Progenitor cell of endocrine pancreas (in vitro differentiated cells): ENCODE measurements at places on chromosomes 3 and 15. TPM values are rescaled to one million over a fixed set of nuclear protein-coding genes. Genes with fewer than 3 reads are reported as not detected.
A peak's percentile ranks its signal among the peaks of the same experiment; 100 is the strongest.

GRCh38 chr15:48392356-48392755 lies 61.1 kb downstream of the DUT start:
- H3K27me3 ChIP-seq, result no peaks in the 10 kb centered on the region
- no peak overlapping the region for H3K27ac ChIP-seq
- no peaks in the 10 kb centered on the region for H3K4me1 ChIP-seq
- DNase-seq, result no peak
- no peaks in the 10 kb centered on the region for H3K36me3 ChIP-seq

GRCh38 chr3:188507244-188507720 lies 353.3 kb downstream of the LPP start:
- no peak for DNase-seq
- no peak overlapping the region for H3K4me3 ChIP-seq
- H3K27ac ChIP-seq, result no peak overlapping the region
- H3K36me3 ChIP-seq, result peaks cover 14% of the 10 kb centered on the region
- no peaks in the 10 kb centered on the region for H3K27me3 ChIP-seq

GRCh38 chr3:42229942-42230688 lies 35.9 kb downstream of the CCK start:
- no peak for DNase-seq
- peaks cover 17% of the 10 kb centered on the region for H3K27me3 ChIP-seq
- no peaks in the 10 kb centered on the region for H3K4me1 ChIP-seq
- peaks cover 5% of the 10 kb centered on the region for H3K36me3 ChIP-seq
- peak overlapping the region; percentile 74 for H3K27ac ChIP-seq

DNA sequence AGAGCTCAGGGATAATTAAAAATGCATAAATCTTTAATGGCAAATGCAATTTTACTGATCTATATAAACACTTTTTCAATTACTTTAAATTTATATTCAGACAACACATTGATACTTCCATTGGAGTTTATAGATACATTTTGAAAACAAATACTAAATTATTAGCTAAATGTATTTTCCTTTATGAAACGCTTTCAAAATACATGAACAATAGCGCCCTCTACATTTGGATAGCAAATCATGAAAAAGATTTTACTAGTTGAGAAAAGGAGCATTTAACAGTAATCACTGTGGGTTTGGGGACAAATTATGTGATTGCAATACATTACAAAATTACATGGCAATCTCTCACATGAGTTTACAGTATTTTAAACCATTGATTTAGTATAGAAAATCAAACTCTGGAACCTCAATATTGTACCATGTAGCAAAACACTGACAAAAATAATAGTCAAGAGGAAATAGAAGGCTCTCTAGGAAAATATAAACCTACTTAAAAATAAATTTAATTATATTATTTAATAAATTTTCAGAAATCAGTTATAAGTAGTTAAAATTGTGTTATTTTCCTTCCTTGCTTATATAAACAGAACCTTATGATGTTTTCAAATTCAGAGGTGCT lies 207.9 kb downstream of the ZIC1 start:
- H3K4me3 ChIP-seq, result no peak overlapping the region
- peaks cover 2% of the 10 kb centered on the region for H3K27me3 ChIP-seq
- H3K4me1 ChIP-seq, result no peaks in the 10 kb centered on the region
- no peak overlapping the region for H3K27ac ChIP-seq
- H3K36me3 ChIP-seq, result no peaks in the 10 kb centered on the region

- no peaks in the 10 kb centered on the region for H3K27me3 ChIP-seq
- DNase-seq, result no peak
- H3K4me3 ChIP-seq, result no peak overlapping the region
- H3K4me1 ChIP-seq, result no peaks in the 10 kb centered on the region
- no peak overlapping the region for H3K27ac ChIP-seq
Measured at GRCh38 chr15:45732662-45733061, 97.8 kb downstream of the SQOR start.

DNA sequence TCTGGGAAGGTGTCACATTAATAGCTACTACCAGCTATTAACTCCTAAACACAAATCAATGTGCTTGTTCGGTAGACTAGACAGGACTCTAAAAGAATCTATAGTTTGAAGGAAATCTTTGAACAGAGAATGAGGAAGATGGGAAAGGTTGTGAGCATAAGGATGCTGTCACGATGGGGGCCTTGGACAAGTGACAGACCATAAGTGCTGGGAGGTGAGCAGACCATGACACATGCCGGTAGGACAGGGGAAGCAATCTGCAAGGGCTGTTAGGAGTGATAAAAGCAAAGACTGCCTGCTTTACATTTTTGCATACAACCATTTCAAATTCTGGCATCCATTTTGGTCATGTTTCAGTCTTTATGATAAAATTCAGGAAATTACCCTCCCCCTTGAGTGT lies 645.8 kb downstream of the ROBO2 start:
- DNase-seq, result no peak
- H3K36me3 ChIP-seq, result peaks cover 1% of the 10 kb centered on the region
- H3K27ac ChIP-seq, result no peak overlapping the region
- no peak overlapping the region for H3K4me3 ChIP-seq
- H3K27me3 ChIP-seq, result peaks cover 3% of the 10 kb centered on the region

GRCh38 chr3:174536319-174536718 lies 322.8 kb upstream of the NAALADL2 start:
- peaks cover 9% of the 10 kb centered on the region for H3K4me1 ChIP-seq
- no peaks in the 10 kb centered on the region for H3K36me3 ChIP-seq
- H3K27ac ChIP-seq, result no peak overlapping the region
- no peaks in the 10 kb centered on the region for H3K27me3 ChIP-seq

DNA sequence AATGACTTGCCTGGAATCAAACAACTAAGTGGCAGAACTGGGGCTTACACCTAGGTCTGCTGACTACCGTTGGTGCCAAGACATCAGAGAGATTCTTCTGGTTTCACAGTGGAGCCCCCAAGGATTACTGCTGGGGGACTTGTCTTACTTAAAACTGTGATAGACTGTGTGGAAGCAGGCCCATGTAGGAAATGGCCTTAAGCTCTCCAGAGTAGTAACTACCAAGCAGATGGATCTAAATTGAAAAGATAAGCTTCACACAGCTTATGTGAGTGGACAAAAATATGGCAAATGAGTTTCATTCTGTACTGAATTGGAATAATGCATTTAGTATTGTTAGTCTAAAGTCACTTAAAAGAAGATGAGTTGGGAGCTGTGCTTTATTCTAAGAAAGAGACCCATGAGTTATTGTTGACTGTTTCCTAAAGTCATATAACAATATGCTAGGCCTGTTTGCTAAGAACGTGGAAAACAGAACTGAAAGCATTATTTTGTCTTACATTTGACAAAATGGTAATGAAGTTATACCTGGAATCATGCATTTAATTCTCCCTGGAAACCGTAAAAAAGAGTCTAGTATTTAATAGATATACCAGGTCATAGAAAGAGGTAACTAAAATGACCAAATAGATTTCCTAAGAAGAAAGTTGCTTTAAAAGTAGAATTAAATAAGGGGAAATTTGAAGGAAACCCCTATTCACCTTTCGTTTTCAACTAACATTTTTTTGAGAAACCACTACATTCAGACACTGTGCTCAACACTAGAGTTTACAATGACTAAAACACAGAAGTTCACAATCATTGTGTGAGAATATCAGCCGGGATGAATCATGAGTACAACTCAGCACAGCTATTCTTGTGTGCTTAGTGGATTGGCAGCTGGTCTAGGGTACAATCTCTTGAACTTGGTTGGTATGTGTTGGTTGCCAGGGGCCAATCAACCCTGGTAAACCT lies 13.0 kb upstream of the MAPK6 start:
- no peaks in the 10 kb centered on the region for H3K36me3 ChIP-seq
- no peak overlapping the region for H3K4me3 ChIP-seq
- peaks cover 15% of the 10 kb centered on the region for H3K4me1 ChIP-seq
- peaks cover 3% of the 10 kb centered on the region for H3K27me3 ChIP-seq

RIOX2 gene
- total RNA-seq, result 16.4 and 18.2 TPM in 2 replicates

- H3K4me3 ChIP-seq, result no peak overlapping the region
- no peaks in the 10 kb centered on the region for H3K36me3 ChIP-seq
- no peak for DNase-seq
- H3K27me3 ChIP-seq, result peaks cover 64% of the 10 kb centered on the region
- H3K4me1 ChIP-seq, result peaks cover 15% of the 10 kb centered on the region
Measured at GRCh38 chr15:70432924-70433495, 330.3 kb downstream of the UACA start.

- H3K4me1 ChIP-seq, result peaks cover 40% of the 10 kb centered on the region
- peak overlapping the region; percentile 88 for H3K27ac ChIP-seq
Measured at GRCh38 chr3:56621681-56622080, 61.4 kb downstream of the TASOR start.

GATM gene
- total RNA-seq, result 64.1 and 75.5 TPM in 2 replicates

DNA sequence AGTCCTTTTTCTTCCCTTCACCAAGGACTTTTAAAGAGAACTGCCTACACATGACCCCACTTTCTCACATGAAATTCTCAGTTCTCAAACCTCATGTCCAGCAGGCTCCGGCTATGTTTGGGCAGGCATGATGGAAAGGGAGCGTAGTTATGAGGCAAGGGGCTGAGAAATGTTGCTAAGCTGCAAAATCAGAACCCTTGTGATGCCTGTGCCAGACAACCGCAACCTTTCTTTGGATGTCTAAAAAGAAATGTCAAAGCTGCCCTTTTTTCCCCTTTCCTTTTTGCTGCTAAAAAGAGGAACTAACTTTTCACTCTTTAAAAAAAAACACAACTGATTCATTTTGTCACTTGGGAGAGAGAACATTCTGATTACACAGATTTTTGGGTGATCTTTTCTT lies 19.2 kb downstream of the GNB4 start:
- no peak overlapping the region for H3K27ac ChIP-seq
- DNase-seq, result no peak
- H3K27me3 ChIP-seq, result no peaks in the 10 kb centered on the region
- no peaks in the 10 kb centered on the region for H3K36me3 ChIP-seq

DNA sequence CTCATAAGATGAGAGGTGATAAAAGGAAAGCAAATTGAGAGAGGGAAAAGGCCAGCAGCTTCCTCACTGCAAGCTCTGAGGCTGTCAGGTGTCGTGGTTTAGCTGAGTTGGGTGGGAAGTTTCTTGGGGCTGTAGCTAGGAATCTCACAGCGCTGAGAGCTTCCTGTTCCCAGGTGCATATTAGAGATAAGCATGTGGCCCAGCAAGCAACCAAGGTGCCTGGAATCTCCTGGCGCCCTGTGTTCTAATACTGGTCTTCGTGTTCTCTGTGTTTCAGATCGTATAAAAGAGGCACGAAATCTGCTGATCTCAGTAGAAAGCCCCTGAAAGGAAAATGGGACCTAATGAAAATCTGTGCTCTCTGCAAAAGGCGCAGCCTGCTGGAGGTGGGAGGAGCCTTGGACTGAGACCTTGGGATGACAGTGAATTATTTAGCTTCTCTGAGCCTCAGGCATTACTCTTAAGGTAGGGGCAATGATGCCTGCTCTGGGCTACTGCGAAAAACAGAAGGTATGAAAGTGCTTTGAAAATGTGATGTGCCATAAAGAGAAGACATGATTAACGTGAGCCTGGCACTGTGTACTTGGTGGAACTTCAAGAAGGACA lies 499.9 kb downstream of the TBL1XR1 start:
- H3K4me3 ChIP-seq, result peak overlapping the region; percentile 9
- H3K4me1 ChIP-seq, result peaks cover 16% of the 10 kb centered on the region

DNA sequence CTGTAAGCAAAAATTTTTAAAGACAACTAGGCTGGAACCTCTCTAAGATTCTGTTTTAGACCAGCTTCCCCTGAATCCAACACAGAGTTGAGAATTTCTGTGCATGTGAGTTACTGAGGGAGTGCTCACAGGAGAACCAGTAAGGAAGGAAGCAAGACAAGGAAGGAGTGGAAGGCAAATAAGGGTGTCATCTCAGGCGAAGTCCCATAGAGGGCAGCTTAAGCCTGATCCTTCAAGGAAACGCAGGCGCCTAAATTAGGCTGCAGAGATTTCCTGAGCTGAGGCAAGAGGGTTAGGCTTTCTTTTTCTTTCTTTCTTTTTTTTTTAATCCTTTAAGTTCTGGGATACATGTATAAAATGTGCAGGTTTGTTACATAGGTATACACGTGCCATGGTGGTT lies 36.2 kb upstream of the COL6A6 start:
- no peak overlapping the region for H3K27ac ChIP-seq
- no peaks in the 10 kb centered on the region for H3K27me3 ChIP-seq
- H3K4me3 ChIP-seq, result no peak overlapping the region

- H3K4me1 ChIP-seq, result peaks cover 7% of the 10 kb centered on the region
- no peak overlapping the region for H3K27ac ChIP-seq
- no peak overlapping the region for H3K4me3 ChIP-seq
- H3K36me3 ChIP-seq, result no peaks in the 10 kb centered on the region
- H3K27me3 ChIP-seq, result no peaks in the 10 kb centered on the region
- DNase-seq, result no peak
Measured at GRCh38 chr3:142852009-142852408, 36.9 kb downstream of the PCOLCE2 start.

ANKRD34C gene
- not detected in 2 replicates for total RNA-seq

DNA sequence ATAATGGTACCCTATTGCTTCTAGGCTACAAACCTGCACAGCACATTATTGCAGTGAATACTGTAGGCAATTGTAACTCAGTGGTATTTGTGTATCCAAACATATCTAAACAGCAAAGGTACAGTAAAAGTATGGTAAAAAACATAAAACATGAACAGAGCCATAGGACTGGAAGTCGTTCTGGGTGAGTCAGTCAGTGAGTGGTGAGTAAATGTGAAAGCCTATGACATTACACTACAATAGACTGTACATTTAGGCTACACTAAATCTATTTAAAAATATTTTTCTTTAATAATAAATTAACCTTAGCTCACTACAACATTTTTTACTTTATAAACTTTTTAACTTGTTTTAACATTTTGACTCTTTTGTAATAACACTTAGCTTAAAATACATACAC lies 21.3 kb downstream of the RAB6B start:
- no peaks in the 10 kb centered on the region for H3K4me1 ChIP-seq
- H3K4me3 ChIP-seq, result no peak overlapping the region
- no peak overlapping the region for H3K27ac ChIP-seq

GRCh38 chr3:260898-261297 lies 64.3 kb downstream of the CHL1 start:
- no peak overlapping the region for H3K4me3 ChIP-seq
- H3K27me3 ChIP-seq, result no peaks in the 10 kb centered on the region
- no peaks in the 10 kb centered on the region for H3K36me3 ChIP-seq
- no peak for DNase-seq
- no peak overlapping the region for H3K27ac ChIP-seq

DNA sequence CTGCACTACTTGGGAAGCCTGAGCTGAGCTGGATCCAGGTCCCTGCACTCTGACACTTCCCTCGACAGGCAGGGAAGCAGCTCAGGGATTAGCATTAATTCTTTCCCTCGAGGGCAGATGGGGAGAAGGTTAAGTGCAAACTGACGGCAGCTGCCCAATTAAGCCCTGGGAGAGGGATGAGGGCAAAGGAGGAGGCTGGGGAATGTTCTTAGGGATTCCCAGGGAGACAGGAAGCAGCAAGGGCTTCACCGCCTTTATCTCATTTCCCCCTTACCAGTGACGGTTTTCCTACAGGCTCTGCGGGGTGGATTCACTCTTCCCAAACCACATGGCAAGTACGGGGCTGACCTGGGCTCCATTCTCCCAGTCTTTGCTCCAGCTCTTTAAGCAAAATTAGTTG lies 519.0 kb upstream of the PROK2 start:
- H3K27me3 ChIP-seq, result peaks cover 30% of the 10 kb centered on the region
- H3K4me3 ChIP-seq, result no peak overlapping the region
- no peak overlapping the region for H3K27ac ChIP-seq
- DNase-seq, result no peak

FEZF2 gene
- not detected in 2 replicates for total RNA-seq
